Breast epithelium (tissue), 4 donors: ENCODE measurements at places on chromosomes 5 and 9.
A peak's percentile ranks its signal among the peaks of the same experiment; 100 is the strongest.

DNA sequence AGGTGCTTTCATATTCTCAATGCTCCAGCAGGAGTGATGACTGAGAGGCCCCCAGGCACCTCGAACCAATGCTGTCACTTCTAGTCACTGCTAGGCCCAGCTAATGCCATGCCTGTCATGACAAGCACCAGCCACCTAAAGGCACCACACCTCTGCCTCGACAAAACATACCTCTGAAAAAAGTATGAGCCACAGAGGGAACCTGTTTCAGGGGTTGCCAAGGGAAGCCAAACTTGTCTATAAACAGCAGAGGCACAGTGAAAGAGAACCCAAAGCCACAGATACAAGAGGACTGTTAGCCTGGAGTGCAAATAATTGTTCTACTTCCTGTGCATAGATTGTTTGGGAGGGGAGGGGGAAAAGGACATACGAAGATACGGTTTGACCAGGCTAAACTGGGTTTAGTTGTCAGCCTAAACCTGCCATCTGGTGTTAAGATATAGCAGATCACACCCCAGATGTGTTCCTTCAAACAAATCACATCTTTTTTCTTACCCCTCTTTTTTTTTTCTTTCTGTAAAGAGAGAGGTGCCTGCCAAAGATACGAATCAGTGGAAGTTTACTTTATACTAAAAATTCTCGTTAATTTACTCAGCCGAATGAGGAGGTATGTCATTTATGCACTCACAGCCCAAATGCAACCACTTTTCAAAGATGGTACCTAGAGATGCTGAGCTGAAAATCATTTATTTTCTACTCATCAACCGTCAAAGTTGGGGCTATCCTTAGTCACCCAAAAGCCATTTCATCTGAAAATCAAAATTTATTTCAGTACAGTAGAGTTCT, 45.7 kb downstream of the BNC2 start:
- DNase-seq, result peak; percentile 64

DNA sequence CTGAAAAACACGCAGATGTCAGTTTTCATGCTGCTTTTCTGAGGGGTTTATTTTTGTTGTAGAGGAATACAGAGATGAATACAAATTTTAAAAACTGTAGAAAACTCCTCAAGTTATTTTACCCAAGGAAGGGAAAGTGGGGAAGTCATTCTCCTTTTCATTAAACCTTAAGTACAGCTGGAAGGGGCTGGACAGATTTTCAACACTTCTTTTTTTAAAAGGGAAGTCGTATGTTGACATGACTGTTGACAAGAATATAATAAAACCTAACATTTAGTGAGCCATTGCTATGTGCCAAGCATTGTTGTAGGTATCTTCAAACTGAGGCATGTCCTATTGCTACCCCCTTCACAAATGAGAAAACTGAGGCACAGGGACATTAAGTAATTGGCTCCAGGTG, 235.7 kb upstream of the ELL2 start:
- no peak for DNase-seq

- DNase-seq, result no peak
These were observed 59.5 kb downstream of the NUDT12 start for GRCh38 chr5:103503066-103503465.

DNA sequence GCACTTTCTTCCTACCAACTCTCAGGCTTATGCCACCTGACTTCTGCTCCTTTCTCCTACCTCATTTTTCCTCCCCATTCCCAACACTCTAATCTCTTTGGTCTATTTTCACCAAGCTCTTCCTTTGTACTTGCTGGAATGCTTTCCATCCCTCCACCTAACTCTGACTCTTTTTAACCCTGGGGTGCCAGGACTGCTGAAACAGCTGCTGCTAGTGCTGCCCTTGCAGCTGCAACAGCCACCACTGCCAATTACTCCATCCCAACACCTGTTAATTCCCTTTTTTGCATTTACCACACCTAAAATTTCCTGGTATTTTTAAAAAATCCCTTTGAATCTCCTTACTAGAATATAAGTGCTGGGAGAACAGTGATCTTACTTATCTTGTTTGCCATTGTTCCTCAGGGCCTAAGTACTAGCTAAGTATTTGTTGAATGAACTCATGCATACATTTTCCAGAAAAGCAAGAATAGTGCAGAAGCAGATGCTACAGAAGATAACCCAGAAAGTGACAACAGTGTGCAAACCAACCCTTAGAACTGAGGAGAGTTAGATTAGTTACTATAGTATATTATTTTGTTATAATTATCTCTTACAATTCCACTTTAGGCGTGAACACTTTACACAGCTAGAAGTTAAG, 11.5 kb downstream of the NADK2 start:
- no peak for DNase-seq

- no peak for DNase-seq
These were observed 120.4 kb downstream of the RAPGEF6 start for GRCh38 chr5:131514316-131515283.

DNA sequence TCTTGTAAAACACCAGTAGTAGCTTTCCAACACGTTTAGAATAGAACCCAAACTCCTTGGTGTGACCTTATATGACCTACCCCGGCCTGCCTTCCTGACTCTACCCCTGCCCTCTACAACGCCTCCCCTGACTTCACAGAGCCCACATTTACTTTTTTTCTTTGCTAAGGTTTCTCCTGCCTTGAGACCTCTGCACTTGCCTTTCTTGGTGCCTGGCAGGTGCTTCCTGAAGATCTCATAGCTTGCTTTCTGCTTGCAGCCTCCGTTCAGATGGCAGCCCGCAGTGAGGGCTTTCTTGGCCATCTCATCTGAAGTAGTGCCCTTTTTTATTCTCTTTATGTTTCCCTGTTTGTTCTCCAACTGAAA, 24.3 kb downstream of the NUP214 start:
- no peak for DNase-seq

DNA sequence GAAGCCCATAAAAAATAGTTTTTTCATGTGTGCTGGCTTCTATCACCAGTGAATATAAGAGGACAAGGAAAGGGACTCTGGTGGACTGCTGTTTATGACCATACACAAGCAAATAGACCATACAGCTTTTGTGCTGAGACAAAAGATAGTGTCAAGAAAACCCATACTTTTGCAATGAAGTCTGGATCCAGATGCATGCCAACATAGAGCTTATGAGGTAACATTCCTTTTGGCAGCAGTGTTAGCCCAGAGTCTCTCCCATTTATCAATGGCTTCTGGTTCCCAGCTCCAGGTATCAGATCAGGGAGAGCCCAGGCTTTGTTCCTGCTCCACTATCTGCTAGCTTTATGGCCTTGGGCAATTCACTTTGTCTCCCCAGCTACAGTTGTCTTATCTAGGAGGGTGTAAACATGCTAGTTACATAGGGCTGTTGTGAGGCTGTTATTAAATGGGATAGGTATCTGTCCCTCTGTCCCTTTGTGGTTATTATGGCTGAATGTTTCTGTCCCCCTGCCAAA, 55.6 kb downstream of the CCDC192 start:
- no peak for DNase-seq

GRCh38 chr5:135986891-135987401, 32.2 kb upstream of the LECT2 start:
- no peak for DNase-seq

- no peak for DNase-seq
These were observed 5.6 kb upstream of the HSPA9 start for GRCh38 chr5:138580777-138581176.

GRCh38 chr5:162911873-162912272, 525.5 kb upstream of the CCNG1 start:
- DNase-seq, result no peak

DNA sequence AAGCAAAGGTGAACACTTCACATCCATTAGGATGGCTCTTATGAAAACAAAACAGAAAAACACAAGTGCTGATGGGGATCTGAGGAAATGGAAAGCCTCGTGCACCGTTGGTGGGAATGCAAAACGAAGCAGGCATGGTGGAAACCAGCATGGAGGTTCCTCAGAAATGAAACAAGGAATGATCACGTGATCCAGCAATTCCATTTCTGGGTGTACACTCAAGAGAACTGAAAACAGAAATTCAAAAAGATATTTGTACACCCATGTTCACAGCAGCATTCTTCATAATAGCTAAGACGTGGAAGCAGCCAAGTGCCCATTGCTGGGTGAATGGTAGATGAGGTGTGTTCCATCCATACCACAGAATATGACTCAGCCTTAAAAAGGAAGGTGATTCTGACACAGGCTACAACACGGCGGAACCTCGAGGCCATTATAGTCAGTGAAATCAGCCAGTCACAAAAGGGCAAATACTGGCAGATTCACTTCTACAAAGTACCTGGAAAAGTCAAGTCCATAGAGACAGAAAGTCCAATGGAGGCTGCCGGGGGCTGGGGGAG, 87.2 kb upstream of the RAPGEF1 start:
- no peak for DNase-seq

DNA sequence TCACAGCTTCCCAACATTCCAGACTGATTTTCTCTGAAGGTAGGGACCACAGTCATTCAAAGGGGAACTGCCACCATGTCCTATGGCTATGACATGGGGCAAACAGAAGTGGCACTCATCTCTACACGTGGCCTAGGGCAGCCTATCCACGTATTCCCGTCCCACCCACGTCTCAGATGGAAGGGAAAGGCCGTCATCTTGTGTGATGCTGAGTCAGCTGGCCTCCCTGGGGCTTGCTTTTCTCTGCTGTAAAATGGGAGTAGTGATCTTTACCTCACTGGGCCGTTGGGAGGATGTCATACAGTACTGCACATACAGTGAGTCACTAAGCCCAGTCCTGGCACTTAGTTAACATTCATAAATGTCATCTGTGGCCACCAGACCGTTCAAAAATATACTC, 72.3 kb downstream of the RAPGEF1 start:
- no peak for DNase-seq

DNA sequence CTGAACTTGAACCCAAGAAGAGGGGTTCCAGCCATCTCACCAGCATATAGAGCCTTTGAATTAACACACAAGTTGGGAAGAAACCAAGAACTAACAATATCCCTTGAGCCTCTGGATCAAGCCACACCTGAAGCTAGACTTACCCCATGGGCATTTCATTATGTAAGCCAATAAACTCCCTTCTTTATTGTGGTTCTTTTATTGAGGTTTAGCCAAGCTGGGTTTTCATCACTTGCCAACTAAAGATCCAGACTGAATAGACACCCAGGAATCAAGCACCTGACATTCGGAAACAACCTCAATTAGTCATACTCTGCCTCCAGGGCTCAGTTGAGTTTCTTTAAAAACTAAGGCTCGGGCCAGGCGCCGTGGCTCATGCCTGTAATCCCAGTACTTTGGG, 226.7 kb downstream of the AGTPBP1 start:
- DNase-seq, result no peak

DNA sequence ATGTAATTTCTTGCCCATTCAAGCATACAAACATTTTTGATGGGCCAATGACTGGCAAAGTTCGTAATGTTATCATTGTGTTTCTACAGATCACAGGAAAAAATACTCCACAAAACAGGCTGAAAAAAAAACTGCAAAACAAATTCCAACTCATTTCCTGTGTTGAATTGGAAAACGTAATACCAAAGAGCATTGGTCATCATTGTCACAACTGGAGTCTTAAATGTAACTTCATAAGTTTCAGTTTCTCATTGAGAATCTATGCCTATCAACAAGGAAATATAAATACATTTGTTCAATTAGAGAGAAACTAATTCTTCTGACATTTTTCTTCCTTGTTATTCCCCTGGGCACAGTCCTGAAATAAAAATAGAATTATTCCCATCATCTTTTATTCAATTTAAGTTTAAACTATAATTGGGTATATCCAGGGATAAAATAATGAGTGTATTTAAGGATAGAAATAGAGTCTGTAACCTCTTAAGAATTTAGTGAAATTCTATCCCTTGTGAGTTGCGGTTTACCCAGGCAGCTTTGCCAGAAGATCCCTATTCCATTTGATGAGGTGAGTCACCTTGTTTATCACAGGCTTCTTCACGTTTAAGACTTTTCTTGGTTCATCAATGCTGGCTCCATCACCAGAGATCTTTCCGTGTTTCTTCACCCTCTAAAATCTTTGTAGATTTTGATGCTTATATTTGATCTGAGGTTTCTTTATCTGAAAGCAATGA, 112.7 kb upstream of the ITGA1 start:
- no peak for DNase-seq

- no peak for DNase-seq
These were observed 821.3 kb downstream of the TAF11L14 start for GRCh38 chr5:18455521-18455920.

GRCh38 chr5:123012321-123012720, 24.2 kb downstream of the PPIC start:
- DNase-seq, result no peak

DNA sequence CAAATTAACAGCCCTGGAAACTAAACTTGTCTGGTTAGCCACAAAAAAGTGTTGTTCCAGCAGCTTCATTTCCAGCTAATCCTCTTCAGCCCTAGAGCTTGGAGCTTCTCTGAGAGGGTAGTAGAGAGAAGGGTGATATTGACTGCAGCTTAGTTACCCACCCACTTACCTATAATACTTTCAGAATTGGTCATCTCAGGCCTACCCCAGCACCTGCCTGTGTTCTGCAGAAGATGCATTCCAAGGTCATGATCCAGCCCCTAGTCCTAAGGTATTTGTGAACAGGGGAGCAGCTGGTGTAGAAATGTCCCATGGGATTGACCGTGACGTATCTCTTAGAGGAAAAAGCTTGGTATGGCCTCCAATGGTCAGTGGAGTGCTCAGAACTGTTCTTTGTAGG, 289.0 kb downstream of the NR3C1 start:
- DNase-seq, result no peak

- no peak for DNase-seq
These were observed 94.5 kb downstream of the F2RL2 start for GRCh38 chr5:76528547-76529331.

DNA sequence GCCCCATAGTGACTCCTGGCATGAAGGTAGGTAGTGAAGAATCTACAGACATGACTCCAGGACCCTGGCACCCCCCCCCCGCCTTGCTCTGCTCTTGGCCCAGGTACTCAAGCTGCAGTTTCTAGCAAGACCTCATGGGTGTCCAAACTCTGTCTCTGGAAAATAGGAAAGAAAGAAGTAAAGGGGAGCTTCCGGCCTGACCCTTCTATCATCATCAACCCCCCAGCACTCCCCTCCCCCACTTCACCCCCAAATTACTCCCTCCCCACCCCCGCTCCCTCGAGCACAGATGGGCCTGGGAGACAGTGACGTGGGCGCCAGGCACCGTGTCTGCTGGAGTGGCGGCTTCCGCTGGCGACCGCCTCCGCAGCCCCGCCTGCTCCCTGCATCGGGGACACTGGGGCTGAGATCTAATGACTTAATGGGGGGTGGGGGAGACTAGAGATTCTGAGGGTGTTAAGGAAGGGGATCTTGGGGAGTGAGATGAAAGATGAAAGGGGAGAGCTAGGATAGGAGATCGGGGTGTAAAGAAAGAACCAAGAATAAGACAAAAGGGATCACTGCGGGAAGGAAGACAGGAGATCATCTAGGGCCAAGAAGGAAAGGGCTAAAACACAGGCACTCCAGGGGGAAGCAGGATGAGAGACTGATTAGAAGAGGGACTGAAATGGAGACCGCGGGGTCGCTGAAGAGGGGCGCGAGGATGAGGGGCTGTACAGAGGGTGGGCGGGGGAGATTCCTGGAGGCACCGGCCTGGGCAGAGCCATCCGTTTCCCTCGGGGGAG, 1.1 kb upstream of the DNAJB5 start:
- no peak for DNase-seq

GRCh38 chr9:18504707-18505106, 30.8 kb downstream of the ADAMTSL1 start:
- no peak for DNase-seq

GRCh38 chr5:45691656-45692055, 4.5 kb downstream of the HCN1 start:
- DNase-seq, result no peak
